ENCODE measurements at places on chromosomes 5 and 9.

DNA sequence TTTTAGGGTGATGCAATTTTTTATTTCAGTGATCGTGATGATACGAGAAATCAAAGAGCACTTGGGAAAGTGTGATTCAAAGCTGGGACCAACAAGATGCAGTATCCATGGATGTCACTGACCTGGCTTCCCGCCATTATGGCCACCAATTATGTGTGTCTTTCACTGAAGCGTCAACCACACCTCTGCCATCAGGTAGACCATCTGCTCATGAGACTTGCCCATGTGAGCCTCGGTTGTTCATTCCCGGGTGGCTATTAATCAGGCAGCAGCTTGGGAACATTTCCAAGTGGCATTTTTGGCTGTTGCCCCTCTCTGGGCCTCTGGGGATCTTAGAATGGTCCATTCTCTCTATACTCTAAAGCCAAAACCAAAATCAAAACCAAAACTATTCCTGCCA, 436.0 kb upstream of the ADAMTSL1 start:
- no peak for DNase-seq
- H3K36me3 ChIP-seq: no peaks in the 10 kb centered on the region
- no peak overlapping the region for H3K27ac ChIP-seq

DNA sequence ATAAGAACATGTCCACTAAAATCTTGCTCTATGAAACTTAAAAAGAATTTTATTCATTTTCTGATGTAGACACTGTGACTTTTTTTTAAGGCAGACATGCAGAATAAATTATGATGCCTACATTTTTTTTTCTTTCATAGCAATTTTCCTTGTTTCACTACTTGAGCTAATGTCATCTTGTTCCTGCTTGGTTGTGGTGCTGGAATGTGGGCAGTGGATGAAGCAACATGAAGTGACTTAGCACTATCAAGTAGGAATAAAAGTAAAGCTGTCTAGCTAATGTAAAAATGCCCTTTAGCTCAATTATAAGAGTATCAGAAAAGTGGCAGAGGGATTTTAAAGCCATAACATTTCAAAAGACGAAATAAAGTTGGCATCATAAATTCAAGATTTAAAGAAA, 191.0 kb downstream of the ADAMTS6 start:
- no peak overlapping the region for H3K27ac ChIP-seq
- DNase-seq: no peak
- no peaks in the 10 kb centered on the region for H3K27me3 ChIP-seq
- no peaks in the 10 kb centered on the region for H3K36me3 ChIP-seq
- peaks cover 19% of the 10 kb centered on the region for H3K4me1 ChIP-seq
- H3K4me3 ChIP-seq: no peak overlapping the region

DNA sequence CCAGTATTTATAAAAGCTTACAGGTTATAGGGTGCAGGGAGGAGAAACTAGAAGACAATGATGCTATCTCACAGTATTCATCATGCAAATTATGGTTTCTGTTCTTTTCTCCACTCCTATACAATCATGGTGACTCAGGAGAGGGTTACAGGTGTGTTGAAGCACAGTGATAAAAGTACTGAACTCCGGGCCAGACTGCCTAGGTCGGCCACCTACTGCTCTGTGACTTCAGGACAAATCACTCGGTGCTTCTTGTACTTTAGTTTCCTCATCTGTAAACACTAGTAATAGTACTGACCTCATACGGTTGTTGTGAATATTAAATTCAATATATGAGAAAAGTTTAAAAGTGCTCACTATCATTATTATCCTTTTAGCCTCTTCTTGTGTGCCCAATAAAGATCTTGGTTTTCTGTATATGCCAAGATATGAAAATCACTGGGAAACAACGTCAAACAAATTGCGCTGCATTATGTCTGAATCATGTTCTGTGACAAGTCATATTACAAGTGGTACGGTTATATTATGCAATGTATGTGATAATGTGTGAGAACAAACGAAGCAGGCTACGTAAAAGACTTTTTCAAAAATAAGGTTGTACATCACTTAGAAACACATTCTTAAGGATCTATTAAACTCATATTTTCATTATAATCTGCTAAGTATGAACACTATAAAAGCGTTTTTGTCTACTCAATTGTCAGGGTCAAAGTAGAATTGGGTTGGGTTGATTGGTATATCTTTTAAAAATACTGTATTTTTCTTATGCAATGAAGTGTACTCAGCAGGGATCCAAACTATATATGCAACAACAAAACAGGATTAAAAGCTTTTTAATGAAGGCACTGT, 153.3 kb downstream of the EFNA5 start:
- H3K27me3 ChIP-seq: no peaks in the 10 kb centered on the region
- H3K27ac ChIP-seq: no peak overlapping the region
- DNase-seq: no peak
- peaks cover 29% of the 10 kb centered on the region for H3K4me1 ChIP-seq
- H3K36me3 ChIP-seq: peaks cover 2% of the 10 kb centered on the region
- no peak overlapping the region for H3K4me3 ChIP-seq

DNA sequence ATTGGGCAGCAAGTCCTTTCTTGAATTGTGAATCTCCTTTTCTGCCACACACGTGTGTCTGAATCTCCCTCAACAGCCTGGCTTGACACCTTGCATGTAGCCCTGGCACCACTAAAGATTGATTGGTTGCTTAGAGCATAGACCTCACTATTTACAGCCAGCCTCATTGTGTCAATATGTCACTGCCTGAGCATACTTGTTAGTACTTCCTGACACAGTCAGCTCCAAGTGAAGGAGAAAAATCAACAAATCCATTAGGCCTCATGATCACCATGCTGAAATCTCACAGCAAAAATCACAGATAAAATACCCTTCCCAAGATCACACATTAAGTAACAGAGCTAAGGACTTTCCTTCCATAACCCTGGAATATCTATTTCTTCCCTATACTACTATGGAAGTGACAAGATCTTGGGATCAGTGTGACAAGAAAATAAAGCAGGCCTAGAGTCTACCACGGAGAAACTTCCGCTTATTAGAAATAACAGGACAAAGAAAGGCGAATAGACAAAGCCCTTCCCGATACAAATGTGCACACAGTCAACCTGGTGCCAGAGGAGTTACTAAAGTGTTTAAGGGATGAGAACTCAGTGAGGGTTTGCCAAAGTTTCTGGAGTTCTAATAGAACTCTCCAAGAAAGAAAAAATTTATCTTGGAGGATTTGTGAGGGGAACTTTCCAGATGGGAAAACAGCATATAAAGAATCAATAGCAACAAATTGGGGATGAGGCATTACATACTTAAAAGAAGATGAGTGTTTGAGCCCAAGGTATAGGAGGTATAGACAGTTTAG, 5.6 kb upstream of the ARL15 start:
- peaks cover 54% of the 10 kb centered on the region for H3K27me3 ChIP-seq
- H3K27ac ChIP-seq: no peak overlapping the region
- H3K4me1 ChIP-seq: peaks cover 6% of the 10 kb centered on the region
- no peaks in the 10 kb centered on the region for H3K36me3 ChIP-seq
- no peak for DNase-seq

DNA sequence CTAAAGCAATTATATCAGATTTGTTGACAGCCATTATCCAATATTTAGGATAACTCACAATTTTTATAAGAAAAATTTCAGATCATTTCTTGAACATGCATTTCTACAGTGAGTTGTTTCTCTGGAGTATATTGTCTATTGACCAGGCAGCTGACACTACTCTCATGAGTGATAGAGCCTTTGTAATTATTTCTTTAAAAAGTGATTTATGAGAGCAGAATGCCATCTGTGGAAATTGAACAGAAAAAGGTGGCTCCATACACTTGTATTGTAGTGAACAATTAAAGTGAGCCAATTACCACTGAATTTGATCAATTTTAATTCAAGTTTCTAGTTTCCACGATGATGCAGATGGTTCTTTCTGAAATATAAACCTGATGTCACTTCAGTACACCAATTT, 855.4 kb downstream of the TAF11L14 start:
- no peaks in the 10 kb centered on the region for H3K36me3 ChIP-seq
- H3K27me3 ChIP-seq: peaks cover 3% of the 10 kb centered on the region
- H3K4me1 ChIP-seq: no peaks in the 10 kb centered on the region

All from osteocyte (in vitro differentiated cells).